ENCODE measurements at places on chromosomes 6 and 20. TPM values are rescaled to one million over a fixed set of nuclear protein-coding genes. Genes with fewer than 3 reads are reported as not detected.
A peak's percentile ranks its signal among the peaks of the same experiment; 100 is the strongest.

OPRM1 gene
- total RNA-seq, result not detected

DNA sequence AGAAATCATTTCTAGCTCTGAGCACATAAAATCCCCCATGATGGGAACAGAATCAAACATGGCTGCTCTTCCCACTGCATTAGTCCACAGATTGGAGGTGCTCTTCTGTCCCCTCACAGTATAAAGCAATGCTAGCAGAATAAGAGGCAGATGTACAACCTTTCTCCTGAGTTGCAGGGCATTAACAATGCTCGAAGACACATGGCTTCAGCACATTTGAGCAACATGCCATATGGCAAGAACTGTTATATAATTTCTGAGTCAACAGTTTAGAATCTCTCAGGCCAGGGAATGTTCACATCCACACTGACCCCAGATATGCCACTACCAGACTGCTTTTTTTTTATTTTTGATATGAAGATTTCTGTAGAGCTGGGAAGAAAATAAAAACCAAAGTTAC is 119.6 kb downstream of the KIF13A start:
- no peak overlapping the region for H3K4me3 ChIP-seq
- H3K36me3 ChIP-seq, result no peaks in the 10 kb centered on the region
- peaks cover 21% of the 10 kb centered on the region for H3K4me1 ChIP-seq
- H3K27ac ChIP-seq, result no peak overlapping the region
- DNase-seq, result no peak
- no peaks in the 10 kb centered on the region for H3K27me3 ChIP-seq

DNA sequence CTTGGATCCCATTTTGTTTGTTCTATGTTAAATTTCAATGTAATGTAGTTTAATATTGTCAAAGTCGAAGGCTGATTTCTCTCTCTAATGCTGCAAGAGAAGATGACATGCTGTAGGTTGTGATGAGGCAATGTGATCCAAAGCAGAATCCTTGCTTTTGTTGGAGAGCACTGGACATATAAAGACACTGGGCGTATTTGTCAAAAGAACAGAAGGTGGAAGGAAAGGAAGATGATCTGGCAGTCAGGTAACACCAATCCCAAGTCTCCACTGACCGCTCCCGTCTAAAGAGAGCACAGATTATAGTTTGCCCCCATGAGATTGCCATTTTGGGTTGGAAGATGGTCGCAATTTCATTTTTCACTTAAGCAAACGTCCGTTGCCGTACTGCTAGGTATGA is 935 bp upstream of the RFX6 start:
- DNase-seq, result no peak
- peaks cover 34% of the 10 kb centered on the region for H3K27me3 ChIP-seq
- no peaks in the 10 kb centered on the region for H3K36me3 ChIP-seq
- no peak overlapping the region for H3K27ac ChIP-seq

DNA sequence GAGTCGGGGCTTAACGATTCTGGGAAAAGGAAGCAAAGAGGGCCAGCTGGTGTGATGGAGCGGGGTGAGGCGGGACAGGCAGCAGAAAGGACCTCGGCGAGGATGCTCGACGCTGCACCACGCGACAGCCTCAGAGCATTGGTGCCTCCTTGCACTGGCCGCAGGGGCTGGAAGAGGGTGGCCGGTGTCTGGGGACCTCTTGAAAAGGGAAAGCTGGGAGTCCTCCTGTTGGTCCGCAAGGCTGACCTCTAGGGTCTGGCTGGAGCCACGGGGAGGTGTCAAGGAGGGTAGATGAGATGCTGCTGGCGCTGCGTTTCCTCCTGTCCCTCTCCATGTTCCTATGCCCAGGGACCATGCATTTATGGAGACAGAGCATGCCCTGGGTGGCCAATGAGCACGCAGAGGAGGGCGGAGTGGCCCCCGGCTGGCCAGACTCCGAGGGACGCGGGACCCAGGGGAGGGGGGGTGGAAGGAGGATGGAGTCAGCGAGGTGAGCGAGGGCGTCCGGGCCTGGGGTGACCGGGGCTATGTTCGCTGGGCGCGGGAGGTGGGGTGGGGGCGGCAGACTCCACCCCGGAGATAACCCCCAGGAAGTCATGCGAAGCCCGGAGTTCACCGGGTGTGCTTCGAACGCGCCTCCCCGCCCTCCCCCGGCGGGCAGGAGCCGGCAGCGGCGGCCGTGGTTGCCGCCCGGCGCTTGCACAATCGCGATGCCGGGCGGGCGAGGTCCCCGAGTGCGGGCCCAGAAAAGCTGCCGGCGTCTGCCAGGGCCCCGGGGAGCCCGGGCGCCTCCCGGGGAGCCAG is at the start of gene CYP24A1:
CYP24A1 (minus strand) TSS at position 334 of the 804 bp plus-strand sequence. CDS start 407 bp downstream, outside the sequence.
- DNase-seq, result peak; percentile 37
- peaks cover 61% of the 10 kb centered on the region for H3K27me3 ChIP-seq
- H3K36me3 ChIP-seq, result no peaks in the 10 kb centered on the region
- peaks cover 13% of the 10 kb centered on the region for H3K4me1 ChIP-seq
- H3K4me3 ChIP-seq, result peak within 1 kb of the TSS; percentile 36
- H3K27ac ChIP-seq, result no peak within 1 kb of the TSS

- H3K4me3 ChIP-seq, result no peak overlapping the region
- no peaks in the 10 kb centered on the region for H3K4me1 ChIP-seq
- H3K27me3 ChIP-seq, result no peaks in the 10 kb centered on the region
- no peak for DNase-seq
Observed at GRCh38 chr6:77853401-77853800, 200.6 kb downstream of the MEI4 start.

Measured in hepatocyte (in vitro differentiated cells).